ENCODE measurements at places on chromosomes 1 and 21.

- DNase-seq: no peak
Observed at GRCh38 chr1:94611681-94612475, 70.3 kb upstream of the F3 start.

DNA sequence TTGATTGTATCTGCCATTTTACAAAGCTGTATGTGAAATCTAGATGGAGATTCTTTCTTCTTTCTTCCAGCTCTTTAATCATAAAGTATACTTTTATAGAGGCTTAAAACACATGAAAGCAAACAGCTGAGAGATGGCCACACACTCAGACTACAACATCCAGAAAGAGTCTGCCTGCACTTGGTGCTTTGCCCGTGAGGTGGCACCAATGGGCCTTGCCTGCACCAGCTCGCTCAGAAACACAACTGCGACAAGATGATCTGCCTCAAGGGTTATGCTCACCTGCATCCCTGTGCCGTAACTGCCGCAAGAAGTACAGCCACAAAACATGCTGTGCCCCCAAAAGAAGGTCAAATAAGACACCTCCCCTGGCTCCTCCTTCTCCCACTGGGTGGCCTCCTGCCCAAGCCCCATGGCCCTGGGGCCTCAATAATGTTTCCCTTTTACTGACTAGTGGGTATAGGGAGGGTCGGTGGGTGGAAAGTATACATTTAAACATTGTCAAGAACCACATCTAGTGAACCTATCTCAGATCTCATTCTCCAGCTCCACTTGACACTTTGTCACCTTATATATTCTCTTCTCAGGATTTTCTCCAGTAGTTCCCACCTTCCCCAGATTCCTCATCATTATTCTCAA, 66.7 kb upstream of the ANGPTL3 start:
- DNase-seq: peak; percentile 54

DNA sequence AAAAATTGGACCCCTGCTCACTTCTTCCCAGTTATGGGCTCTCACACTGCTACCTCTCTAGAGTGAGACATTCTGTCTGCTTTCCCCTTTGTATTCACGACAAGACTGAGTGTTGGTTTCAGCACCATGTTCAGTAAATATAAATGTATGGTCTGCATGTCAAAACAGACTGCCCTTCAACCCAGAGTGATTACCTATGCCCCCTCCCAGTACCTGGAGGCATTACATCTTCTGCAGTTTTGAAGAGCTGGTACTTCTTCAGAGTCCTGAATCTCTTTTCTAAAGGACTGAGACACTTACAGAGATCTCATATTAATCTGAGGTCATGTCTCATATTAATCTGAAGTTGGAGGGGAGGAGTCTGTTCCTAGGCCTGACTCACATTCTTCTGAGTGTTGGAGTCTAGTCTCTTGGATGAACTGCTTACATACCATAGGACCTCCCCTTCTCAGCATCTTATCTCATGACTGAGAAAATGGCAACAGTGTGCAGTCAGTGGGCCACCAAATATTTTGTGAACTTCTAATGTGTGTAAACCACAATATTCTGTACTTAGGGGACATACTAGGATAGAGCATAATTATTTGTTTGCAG, 80.3 kb downstream of the RGL1 start:
- DNase-seq: no peak

DNA sequence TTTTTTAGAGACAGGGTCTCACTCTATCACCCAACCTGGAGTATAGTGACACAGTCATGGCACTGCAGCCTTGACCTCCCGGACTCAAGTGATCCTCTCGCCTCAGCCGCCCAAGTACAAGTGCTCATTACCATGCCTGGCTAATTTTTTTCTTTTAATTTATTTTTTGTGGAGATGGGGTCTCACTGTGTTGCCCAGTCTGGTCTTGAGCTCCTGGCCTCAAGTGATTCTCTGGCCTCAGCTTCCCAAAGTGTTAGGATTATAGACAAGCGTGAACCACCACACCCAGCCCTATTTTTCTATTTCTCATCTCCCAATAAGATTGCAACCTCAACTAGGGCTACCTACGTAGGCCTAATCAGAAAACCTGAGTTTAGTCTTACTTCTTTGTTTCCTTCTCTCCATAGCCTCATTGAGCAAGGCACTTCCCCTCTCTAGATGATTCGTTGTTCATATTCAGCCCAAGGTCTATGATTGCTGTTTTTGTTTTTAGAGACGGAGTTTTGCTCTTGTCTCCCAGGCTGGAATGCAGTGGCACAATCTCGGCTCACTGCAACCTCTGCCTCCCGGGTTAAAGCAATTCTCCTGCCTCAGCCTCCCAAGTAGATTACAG, 1.1 kb upstream of the KPNA6 start:
- DNase-seq: no peak

DNA sequence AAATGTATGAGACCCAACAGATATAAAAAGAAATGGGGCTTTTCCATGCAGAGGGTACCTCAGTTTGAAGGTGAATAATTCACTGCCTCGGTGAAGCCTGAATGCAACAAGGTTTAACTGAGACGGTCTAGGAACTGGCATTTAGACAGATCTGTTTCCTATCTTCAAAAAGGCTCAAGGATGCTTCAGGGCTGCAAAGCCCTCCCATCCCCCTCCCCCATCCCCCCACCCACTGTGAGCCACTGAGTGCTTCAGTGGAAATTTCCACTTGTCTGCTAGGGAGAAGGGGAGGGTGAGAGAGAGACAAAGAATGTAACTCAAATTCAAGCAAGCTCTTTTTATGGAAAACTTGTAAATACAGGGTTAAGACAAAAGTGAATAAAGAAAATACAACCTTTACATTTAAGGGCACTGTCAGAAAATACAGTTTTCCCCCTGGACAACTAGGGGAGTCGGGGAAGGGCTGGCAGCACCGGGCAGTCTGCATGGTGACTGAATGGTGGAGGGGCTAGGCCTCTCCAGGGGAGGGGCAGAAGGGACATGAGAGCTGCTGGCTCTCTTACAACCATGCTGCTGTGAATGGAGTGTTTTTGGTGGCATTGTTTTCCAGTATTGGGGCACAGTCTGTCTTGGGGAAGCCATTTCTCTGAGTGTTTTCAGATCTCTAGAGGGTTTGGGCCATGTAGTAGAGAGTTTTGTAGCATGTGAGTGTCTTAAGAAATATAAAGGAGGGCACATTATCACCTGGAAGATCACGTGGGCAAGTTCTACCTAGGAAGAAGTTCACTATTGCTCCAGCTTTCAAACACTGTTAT, 56.7 kb downstream of the MRPS6 start:
- no peak for DNase-seq

DNA sequence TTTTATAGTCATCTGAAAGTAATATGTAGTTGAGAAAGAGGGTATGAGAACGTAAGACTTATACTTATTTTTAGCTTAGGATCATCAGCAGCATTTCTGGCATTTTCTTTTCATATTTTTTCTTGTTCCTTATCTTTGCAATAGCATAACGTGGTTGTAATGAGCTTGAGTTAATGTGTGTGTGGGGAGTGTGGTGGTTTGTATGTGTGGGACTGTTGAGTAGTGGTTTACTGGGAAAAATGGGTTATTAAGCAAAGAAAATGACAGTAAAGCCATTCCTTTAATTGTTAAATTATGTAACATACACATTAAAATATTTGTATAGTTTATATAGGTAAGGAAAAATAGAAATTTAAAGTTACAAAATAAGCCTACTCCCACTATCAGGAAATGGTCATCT, 15.2 kb downstream of the PIP5K1A start:
- DNase-seq: no peak

- DNase-seq: no peak
Observed at GRCh38 chr1:163408262-163408661, 86.5 kb downstream of the NUF2 start.

DNA sequence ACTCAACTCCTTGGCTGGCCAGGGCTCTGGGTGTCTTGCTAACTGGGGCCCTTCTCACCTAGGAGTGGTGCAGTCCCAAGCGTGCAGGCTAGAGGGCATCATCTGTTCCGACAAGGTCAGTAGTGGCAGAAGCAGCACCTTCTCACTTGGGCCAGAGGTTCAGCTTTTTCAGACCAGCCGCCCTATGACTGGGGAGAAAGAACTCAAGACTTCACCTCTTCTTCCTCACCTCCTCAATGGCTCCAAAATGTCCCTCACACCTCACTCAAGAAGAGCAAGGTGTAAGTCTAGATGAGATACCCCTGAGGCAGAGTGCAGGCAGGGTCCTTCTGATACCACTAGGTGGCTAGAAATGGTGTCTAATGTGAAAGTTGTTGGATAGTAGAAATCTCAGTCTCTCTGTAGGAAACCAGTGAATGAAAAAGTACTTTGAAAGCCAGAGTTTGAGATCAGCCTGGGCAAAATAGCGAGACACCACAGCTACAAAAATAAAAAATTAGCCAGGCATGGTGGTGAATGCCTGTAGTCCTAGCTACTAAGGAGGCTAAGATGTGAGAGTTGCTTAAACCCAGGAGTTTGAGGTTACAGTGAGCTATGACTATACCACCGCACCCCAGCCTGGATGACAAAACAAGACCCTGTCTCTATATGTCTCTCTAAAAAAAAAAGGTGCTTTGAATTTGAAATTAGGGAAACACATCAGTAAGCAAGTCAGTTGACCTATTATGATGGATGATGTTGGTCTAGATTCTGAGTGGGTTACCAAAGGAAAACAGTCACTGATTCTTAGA, 8.6 kb upstream of the IL20 start:
- no peak for DNase-seq

DNA sequence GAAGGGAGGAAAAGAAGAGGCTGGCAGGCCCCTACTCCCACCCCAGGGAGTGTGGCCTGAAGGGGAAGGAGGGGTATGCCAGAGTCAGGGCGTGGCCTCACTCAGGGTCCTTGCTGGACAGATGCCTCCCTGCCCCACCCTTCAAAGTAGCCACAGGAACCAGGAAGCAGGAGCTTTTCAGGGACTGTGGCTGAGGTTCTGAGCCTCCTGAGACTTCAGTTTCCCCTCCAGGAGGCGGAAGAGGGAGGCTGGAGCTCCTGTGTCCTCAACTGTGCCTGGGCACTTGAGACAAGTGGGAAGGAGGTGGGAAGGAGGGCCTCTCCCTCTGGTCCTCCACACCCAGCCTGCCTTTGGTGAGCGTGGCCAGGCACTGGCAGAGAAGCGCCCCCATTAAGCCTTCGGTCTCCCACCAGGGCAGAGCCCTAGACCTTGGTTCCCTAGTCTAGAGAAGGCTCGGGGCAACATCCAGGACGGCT, 5.3 kb downstream of the CELSR2 start:
- DNase-seq: no peak

GRCh38 chr21:25912402-25912746, 177.6 kb downstream of the GABPA start:
- DNase-seq: no peak

- DNase-seq: no peak
Observed at GRCh38 chr1:244057474-244058385, 6.6 kb downstream of the ZBTB18 start.

DNA sequence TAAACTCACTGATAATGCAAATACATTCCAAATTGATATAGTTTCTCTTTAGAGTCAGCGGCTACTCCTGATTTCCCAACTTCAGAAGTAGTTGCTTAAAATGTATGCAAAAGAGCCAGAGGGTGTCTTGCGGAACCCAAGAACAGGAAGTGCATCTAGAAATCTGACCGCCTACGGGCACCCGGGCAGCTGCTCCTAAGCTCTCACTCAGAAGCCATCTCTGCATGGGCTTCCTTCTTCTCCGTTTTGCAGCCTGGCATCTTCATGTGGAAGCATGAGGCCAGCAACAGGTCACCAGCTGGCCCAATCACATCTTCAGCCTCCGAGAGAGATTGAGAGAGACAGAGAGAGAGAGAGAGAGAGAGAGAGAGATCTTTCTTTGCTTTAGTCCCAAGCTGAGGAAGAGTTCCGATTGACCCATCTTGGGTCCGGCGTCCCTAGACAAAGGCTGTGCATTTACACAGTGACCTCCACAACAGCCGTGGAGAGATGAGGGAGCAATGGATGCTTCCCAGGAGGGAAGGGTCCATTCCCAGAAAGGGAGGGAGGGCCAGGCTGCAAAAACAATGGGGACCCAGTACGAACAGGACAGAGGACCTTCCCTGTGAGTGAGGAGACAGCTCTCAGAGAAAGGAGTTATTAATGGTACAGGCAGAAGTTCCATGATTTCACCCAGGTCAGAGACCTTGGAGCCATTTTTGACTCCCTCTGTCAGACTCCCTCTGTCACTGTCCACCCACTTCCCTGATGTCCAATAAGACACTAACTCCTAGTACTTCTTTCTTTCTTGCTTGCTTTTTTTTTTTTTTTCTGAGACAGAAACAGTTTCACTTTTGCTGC, 28.2 kb upstream of the SLC30A1 start:
- no peak for DNase-seq

GRCh38 chr1:47703156-47703825, 265.4 kb downstream of the FOXD2 start:
- DNase-seq: no peak

DNA sequence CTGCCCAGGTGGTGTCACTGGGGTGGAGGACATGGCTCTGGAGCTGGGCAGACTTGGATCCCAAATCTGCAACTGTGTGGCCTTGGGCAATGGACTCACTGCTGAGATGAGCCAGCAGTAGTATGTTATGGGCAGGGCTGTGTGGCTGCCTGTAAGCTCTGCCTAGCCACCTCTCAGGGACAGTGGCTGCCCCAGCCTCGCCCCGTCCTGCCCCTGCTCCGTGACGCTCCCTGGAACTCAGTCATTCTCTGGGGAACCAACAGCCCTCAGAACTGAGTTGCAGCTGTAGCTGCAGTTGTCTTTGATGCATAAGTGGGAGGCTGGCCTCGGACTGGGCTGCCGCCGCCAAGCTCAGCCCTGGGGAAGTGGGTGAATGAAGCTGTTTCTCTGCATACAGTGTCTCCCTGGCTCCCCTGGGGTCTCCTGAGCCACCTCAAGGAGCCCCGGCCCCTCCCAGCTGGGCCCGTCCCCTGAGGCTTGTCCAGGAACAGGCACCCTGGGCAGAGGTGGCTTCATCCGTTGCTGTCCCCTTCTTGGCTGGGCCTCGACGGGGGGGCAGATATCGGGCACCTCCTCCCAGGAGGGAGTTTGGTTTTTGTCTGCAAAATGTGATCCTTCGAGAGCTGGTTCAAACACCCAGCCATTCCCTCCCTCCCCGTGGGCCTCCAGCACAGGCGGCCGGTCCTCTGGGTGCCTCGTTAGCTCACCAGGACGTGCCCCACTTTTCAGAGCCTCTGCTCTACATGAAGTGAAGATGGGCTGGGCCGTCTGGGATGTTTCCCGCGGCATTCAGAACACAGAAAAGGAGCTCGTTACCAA, 26.2 kb upstream of the PLCH2 start:
- DNase-seq: no peak

GRCh38 chr21:25885880-25886279, 151.1 kb downstream of the GABPA start:
- no peak for DNase-seq

DNA sequence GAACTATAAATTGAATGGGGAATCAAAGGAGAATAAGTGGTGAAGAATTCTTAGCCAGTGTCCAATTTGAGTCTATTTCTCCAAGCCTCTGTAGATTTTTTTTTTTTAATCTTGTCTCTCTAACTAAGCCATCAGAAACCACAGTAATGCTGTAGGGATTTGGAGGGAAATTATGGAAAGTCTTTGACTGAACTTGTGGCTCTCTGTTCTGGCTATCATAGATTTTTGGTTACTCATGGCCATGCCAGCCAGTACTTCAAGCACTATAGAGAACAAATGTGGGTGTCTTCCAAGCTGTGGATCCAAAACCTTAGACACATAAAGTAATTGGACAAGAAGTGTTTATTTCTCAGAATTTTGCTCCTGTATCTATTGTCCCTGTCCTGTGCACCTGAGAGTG, 147.9 kb downstream of the LRRC40 start:
- DNase-seq: no peak

- DNase-seq: no peak
Observed at GRCh38 chr1:222105393-222105737, 363.5 kb upstream of the DUSP10 start.

- DNase-seq: no peak
Observed at GRCh38 chr1:15116966-15117365, 36.6 kb upstream of the TMEM51 start.
